ENCODE measurements at places on chromosomes 7 and 10.

DNA sequence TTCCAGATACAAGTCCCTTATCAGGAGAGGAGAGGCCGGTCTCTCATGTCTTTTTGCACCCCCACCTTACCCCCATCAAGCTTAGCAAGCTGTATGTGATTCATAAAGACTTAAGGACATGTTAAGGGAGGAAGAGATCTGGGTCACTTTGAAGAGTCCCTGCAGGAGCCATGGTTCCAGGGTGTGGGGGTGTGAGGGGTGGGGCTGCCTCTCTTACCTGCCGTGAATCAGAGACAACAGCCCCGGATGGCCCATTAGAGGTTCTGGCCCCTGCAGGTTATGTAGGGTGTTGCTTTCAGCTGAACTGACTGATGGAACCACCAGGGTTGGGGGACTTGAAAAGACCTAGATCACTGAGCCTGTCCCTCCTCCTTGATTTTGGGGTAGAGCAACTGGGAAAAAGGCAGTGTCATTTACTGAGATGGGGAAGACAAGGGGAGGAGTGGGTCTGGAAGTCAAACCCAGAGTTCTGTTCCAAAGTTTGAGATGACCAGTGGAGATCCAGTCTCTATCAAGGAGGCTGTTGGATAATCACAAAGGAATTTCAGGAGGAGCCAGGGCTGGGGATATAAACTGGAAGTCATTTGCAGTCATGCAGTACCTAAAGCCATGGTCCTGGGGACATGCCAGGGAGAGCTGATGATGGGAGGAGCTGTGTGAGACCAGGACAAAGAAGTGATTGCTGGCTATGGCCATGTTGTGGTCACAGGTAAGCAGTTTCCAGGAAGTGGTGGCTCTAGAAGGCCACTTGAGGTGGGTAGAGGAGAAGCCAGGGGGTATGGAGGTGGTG lies 23.1 kb downstream of the ADAMTS14 start:
- DNase-seq: no peak

GRCh38 chr7:92095380-92095779 lies 38.9 kb downstream of the CYP51A1 start:
- DNase-seq: no peak

DNA sequence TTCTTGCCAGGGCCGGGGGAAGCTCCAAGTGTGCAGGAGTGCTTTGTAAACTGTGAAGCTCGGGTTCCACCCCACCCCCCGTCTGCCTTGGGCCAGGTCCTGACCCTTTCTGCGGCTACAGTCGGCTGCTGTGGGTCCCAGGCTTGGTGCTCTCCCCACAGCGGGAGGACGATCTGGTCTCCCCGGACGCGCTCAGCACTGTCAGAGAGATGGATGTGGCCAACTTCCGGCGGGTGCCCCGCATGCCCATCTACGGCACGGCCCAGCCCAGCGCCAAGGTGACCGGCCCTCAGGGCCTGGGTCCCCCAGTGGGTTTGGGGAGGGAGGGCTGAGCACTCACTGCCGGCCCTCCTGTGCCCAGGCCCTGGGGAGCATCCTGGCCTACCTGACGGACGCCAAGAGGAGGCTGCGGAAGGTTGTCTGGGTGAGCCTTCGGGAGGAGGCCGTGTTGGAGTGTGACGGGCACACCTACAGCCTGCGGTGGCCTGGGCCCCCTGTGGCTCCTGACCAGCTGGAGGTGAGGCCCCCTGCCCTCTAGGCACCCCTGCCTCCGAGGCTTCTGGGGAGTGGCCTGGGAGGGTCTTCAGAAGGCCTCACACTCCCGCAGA lies 60.3 kb downstream of the PALD1 start:
- DNase-seq: no peak

DNA sequence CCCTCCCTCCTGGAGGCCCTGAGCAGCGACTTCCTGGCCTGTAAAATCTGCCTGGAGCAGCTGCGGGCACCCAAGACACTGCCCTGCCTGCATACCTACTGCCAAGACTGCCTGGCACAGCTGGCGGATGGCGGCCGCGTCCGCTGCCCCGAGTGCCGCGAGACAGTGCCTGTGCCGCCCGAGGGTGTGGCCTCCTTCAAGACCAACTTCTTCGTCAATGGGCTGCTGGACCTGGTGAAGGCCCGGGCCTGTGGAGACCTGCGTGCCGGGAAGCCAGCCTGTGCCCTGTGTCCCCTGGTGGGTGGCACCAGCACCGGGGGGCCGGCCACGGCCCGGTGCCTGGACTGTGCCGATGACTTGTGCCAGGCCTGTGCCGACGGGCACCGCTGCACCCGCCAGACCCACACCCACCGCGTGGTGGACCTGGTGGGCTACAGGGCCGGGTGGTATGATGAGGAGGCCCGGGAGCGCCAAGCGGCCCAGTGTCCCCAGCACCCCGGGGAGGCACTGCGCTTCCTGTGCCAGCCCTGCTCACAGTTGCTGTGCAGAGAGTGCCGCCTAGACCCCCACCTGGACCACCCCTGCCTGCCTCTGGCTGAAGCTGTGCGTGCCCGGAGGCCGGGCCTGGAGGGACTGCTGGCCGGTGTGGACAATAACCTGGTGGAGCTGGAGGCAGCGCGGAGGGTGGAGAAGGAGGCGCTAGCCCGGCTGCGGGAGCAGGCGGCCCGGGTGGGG lies 2.2 kb downstream of the TRIM56 start:
- no peak for DNase-seq

DNA sequence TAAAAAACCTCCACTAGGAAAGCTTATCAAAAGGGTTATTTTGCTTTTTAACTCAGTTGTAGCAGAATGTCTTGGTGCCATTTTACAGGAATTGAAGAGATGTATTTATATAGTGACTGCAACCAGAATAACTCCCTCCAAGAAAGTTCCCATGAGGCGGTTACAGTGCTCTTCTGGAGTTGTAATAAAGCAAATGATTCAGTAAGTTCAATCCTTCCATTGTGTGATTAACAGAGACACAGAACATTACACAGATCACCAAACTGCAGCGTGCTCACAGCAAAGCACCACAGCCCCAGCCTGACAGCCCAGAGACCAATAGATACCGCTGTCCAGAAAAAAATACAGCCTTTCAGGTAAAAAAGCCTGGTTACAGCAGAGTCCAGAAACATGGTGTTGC lies 21.9 kb upstream of the CABCOCO1 start:
- no peak for DNase-seq

DNA sequence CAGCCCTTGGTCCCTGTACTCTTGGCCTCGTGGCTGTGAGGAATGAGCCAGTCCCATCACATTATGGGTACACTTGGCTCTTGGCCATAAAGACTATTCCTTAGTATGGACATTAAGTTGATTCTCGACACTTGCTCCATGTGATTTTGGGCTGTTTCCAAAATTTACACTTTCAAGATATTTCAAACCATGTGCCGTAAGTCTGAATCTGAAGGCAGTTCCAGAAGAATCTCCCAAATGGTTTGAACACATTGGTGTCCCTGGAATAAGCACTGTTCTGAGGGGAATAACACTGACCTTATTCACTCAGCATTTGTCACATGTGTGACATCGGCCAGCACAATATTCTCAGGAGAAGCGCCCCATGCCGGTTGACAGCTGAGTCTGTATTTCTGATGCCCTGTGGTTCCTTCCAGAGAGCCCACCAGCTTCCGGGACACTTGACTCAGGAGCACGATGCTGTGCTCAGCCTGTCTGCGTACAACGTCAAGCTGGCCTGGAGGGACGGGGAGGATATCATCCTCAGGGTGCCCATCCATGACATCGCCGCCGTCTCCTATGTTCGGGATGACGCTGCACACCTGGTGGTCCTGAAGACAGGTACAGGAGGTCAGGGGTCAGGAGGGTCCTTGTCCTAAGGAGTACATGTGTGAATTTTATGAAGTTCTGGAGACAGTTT lies 24.6 kb downstream of the NACAD start:
- no peak for DNase-seq

GRCh38 chr10:132444877-132445351 lies 47.9 kb downstream of the PWWP2B start:
- DNase-seq: no peak

DNA sequence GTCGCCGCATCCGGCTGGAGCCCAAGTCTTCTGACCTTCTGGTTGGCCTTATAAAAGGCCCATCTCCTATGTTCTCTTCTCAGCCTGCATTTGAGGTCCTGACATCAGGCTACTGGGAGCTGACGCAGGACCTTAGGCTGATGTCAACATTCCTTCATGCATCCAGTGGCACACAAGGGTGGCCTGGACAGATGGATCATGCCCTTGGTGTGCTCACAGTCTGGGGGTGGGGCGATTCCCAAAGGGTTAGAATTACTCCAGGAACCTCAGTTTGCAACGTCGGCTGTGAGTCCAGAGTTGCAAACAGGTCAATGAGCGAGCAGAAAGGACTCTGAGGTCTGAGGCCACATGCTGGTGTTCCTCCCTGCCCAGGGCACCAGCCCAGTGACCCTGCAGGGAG lies 8.2 kb upstream of the CLIP2 start:
- DNase-seq: no peak

GRCh38 chr7:42272793-42273665 lies 36.0 kb upstream of the GLI3 start:
- no peak for DNase-seq

DNA sequence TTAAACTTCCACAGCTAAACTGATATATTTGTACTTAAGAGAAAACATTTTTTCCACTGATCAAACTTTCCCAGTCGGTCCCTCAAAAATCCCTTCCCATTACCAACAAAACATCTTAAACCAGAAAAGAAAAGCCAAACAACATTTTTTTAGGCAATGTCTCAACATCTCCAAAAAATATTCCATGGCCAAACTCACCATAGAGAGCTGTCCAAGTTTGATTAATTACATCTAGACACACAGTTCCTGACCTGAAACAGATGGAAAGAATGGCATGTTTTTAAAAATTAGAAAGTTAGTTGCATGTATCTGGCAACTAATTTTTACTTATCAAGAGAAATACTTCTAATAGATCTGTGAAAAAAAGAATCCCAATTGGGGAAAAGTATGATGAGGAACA lies 95.4 kb downstream of the UBE2H start:
- DNase-seq: no peak

DNA sequence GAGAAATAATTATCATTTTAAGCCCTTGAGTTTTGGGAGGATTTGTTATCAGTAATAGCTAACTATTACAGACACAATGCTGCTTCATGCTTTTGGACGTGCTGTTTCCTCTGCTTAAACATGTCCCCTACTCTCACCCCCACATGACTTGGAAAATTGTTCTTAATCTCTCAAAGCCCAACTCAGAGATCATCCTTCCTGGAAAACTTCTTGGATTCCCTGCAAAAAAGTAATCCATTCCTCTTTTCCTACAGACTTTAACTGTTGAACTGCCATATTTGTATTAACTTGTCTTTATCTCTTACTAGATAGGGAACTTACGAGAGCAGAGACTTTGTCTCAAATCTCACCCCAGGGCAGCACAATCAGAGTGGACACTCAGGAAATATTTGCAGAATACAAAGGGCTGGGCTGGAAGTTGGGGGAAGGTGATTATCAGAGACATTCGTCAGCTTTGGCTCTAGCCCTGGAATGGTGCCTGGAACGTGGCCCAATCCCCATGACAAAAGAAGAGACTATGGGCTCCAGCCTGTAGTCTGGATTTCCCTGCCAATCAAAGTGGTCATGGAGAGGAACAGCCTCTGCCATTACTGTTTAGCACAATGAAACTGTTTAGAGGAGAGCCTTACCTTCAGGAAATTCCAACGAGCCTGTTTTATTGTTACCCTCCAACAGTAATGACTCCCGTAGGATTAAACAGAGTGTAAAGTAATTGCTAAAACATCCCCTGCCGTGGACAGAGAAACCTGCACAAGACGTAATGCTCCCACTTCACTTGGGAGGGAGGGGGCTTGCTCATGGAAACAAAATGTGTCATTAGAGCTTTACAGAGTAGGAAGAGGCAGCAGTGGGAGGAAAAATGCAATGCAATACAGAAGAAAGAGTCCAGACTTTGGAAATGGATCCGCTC lies 140.4 kb upstream of the AUTS2 start:
- DNase-seq: no peak

DNA sequence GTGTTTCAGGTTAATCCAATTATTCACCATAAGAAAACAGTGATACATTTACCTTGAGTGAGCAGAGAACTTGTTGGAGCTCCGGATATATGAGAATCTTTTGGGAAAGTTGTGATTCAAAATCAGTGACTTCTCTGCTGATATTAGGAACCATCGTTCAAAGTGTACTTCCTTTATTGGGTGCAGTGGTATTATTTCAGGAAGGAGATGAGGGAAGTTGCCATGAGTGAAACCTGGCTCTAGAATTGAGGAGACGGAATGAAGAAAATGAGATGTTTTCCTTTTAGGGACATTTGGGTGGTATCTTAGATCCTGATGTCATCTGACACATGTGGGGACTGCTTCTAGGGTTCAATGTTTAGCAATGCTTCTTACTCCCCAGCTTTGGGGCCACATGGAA lies 343.9 kb downstream of the ABCA13 start:
- no peak for DNase-seq

DNA sequence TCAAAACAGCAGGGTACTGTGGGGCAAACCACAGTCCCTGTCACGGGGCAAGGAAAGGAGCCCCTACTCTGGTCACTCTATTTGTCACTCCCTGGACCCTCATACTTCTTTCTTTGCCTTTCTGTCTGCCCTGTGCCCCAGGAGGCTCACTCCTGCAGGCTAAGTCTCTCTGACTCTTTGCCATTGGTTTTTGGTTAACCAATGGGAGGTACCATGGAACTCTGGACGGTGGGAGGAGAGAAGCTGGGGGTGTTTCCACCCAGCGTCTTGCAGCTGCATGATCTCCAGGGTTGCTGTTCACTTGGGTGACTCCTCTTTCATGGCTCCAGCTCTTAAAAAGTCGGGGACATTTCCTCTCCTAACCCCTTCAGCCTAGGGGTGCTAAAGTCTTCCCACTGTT lies 15.4 kb upstream of the EIF5AL1 start:
- no peak for DNase-seq

- no peak for DNase-seq
Measured at GRCh38 chr7:113698556-113699220, 220.1 kb downstream of the PPP1R3A start.

DNA sequence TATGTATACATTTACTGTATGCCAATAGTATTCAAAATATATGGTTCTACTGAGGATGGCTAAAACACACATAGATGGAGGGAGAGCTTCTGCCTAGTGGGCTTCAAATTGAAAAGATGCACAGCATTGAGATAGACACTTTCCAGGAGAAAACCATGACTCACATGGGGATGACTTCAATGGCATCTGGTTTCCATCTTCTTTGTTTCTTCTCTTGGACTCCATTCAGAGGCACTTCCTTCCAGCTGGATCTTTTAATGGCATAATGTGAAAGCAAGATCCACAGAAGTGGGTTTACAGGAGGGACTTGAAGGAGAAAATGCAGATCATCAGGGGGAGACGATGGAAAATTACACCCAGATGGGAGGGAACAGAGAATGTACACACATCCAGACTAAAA lies 84.9 kb downstream of the ZNF365 start:
- DNase-seq: no peak

DNA sequence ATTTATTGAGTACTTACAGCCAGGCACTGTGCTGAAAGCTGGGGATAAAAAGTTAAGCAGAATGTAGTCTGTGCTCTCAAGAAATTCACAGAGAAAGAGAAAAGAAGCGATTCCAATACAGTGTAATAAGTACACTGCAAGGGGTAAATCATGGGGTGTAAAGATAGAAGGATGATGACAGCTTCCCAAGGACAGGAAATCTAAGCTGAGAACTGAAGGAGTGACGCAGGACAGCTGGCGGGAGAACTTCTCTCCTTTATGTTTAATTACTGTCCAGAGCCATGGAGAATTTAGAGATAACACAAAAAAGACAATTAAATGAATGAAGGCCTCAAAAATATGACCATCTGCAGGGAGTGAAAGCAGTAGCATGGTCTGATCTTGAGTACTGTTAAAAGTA lies 34.8 kb downstream of the C7orf33 start:
- no peak for DNase-seq

Data from activated T-cell treated with anti-CD3 and anti-CD28 coated beads, Interleukin-2, amount 50 U/mL, for 48 hours (primary cell).